Endothelial cell (in vitro differentiated cells): ENCODE measurements at places on chromosomes 12 and 14.

- no peak for DNase-seq
Measured at GRCh38 chr12:96383991-96384390, 16.2 kb downstream of the CDK17 start.

GRCh38 chr14:103121846-103122584 is 1.2 kb upstream of the TNFAIP2 start:
- DNase-seq, result peak; percentile 79

GRCh38 chr14:102421411-102422057 is 58.8 kb downstream of the TECPR2 start:
- DNase-seq, result no peak

GRCh38 chr14:61891170-61891569 is 128.9 kb downstream of the SNAPC1 start:
- peak; percentile 20 for DNase-seq

DNA sequence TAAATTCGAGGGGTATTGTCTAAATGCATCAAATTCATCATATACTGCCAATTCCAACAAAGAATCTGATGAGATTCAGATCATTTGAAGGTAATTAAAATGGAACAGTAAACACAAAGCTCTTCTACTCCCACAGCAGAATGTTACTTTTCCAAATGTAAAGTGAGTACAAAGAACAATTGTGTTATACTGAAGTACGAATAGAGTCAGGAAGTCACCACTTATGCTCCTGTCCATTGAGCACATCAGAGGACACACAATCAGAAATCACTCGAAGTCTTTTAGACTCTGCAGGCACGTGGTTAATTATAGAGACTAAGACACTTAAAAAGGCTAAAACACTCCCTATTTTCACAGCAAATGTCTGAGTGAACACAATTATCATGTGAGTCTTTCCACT is 388.5 kb upstream of the MIS18BP1 start:
- no peak for DNase-seq

GRCh38 chr12:24285448-24285847 is 336.0 kb upstream of the SOX5 start:
- no peak for DNase-seq

- no peak for DNase-seq
Measured at GRCh38 chr14:21840765-21841164, 167.1 kb upstream of the OR4E1 start.

DNA sequence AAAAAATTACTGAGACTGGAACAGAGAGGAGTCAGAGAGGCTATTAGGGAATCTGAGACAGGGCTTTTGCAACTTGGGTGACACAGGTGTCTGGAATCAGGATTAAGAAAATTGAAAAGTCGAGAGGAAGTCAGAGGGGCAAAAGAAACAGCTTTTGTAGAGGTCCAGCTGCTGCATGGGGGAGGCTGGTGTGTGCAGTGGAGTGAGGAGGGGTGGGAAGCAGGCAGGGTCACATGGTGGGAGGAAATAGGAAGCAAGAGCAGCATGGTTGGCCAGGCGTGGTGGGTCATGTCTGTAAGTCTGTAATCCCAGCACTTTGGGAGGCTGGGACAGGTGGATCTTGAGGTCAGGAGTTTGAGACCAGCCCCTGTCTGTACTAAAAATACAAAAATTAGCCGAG is 69.7 kb upstream of the VRK1 start:
- no peak for DNase-seq

DNA sequence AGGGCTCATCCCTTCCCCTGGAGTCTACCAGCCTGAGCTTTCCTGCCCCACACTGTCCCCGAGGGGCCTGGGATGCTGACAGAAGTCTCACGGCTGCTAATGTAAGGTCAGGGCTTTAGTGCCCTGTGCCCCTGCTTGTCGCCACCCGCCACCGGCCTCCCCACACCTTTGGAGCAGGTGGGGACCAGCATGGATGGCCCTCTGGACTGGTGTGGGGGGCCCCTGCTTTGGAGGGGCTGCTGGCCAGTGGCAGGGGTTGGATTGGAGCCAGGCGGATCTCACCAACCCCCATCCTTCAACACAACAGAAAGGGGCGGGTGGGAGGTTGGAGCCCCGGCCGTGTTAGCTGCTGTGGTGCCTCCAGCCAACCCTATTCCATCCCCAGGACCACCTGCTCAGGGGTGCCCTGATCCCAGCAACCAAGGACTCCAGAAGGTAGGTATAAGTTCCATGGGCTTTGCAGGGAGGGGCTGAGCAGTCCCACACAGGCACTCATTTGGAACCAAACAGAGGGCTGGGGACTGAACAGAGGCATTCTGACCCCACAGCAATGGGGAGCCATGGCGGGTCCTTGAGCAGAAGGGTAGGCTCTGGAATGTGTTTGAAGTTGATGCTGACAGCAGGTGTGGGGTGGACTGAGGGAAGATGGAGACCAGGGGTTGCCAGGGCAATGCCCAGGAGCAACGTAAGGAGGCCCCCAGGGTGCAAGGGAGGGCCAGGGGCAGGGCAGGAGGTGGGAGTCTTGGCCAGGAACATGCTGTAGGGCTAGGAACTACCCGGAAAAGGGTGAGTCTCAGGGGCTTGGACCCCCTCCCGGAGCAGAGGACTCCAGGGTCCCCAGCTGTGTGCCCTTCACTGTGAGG is 145.1 kb upstream of the C14orf180 start:
- DNase-seq, result no peak

- no peak for DNase-seq
Measured at GRCh38 chr14:76473481-76474263, 97.7 kb downstream of the ESRRB start.
